ENCODE measurements at places on chromosomes 1 and 21.

- DNase-seq: no peak
Observed at GRCh38 chr21:41152147-41152546, 15.8 kb upstream of the BACE2 start.

- peak; percentile 70 for DNase-seq
Observed at GRCh38 chr1:237041795-237042525, at the start of gene RYR2. TSS of gene RYR2 (plus strand) at chr1:237042184. CDS start at chr1:237042522, 338 bp downstream.

DNA sequence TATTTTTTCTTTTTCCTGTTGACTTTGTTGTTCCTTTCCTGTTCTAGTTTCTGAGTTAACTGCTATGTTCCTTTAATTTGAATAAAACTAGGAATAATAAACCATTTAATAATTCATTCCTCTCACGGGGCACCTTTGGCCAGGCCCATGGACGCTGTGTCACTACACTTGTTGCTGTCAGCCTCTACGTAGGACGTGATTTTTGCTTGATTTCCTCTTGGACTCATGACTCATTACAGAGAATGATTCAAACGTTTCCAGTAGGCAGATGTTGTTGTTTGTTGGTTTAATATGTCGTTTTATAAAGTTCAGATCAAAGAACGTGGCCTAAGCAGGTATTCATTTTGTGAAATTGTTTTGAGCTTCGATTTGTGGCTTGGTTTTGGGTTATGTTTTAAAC is 9.1 kb upstream of the SLC19A1 start:
- peak; percentile 13 for DNase-seq

GRCh38 chr1:26582836-26583460 is 53.4 kb downstream of the RPS6KA1 start:
- no peak for DNase-seq

DNA sequence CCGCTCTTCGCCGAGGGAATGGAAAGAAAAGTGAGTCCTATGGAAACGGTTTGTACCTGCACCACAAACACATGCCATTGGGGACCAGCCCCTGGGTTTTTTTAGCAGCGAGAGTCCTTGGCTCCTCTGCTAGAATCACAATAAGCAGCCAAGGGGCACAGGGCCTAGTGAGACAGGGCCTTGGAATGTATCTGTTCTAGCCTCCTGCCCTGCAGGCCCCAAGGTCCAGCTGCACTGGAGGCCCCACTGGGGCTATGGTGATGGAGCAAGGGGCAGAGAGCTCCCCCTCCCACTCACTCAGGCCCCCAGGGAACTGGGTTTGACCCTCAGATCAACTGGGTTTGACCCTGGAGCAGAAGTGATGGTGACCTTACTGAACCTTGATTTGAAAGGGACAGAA is 14.4 kb downstream of the SHISA4 start:
- DNase-seq: peak; percentile 76

DNA sequence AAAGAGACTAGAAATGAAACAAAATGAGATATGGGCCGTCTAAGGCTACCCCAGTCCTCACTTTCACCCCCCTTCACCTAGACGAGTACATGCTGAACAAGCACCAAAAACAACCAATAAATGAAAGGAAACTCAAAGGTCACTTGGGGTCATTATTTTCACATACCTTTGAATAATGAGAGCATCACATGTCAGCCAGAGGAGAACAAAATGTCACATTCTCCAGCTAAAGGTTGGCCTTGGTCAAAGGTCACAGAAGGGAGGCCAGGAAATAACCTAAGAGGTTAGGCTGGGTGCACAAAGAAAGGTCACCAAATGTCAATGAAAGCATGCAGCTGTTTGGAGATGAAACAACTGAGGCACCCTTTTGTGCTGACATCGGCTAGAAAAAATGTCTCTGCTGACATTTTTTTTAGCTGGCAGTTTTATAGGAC is 288.7 kb upstream of the USP25 start:
- DNase-seq: no peak

GRCh38 chr1:236552901-236553300 is 29.1 kb downstream of the LGALS8 start:
- DNase-seq: no peak

GRCh38 chr1:242089911-242090310 is 91.0 kb upstream of the MAP1LC3C start:
- no peak for DNase-seq

DNA sequence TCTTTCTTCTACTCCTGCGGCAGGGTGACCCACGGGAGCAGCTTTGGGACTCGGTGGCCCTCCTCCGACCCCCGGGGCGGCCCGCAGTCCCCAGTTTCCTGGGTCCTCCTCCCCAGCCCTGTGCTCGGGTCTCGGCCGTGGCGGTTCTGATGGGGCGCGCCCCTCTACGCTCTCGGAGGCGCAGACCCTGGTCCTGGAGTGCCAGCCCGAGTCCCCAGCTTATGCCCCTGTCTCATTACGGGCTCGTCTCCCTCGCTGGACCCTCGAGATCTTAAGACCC is 430 bp downstream of the BTG2 start:
- no peak for DNase-seq

GRCh38 chr1:236907205-236907604 is 97.0 kb downstream of the MT1HL1 start:
- no peak for DNase-seq

- no peak for DNase-seq
Observed at GRCh38 chr1:31727849-31728248, 24.0 kb upstream of the COL16A1 start.

GRCh38 chr1:55534565-55535121 is 319.5 kb upstream of the USP24 start:
- no peak for DNase-seq

DNA sequence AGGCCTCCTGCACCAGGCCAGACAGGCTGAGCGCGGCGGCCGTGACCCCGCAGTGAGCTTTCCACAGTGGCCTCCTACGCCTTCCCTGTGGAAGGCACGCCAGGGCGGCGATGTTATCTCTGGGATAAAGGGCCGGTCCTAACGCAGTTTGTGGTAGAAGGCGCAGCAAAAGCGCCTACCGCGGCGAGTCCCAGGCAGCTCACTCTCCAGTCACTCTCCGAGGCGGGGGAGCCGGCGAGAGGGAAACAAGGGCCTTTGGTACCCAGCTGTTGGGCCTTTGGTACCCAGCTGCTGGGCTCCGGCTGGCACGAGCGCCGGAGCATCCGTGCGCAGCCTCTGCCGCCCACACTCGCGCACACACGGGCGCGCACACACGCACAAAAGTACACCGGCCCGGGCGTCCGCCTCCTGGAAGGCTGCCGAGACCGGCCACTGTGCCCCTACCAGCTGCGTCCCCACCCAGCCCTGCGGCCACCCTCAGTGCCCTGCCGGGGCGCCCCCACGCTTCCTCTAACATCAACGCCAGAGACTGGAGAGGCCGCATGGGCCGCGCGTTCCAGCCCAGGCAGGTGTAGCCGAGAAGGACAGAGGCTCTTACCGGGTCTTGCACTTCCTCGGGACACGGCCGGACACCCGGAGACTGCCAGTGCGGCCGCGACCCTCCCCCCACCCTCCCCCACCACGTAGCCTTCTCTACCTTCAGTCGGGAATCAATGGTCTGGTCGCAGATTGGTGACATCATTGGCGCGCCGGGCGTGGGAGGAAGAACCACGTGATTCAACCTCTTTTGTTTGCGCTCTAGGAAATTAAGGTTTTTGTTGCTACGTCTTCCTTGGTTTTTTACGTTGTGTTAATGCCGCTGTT is 19.5 kb upstream of the ADAR start:
- peak; percentile 92 for DNase-seq

DNA sequence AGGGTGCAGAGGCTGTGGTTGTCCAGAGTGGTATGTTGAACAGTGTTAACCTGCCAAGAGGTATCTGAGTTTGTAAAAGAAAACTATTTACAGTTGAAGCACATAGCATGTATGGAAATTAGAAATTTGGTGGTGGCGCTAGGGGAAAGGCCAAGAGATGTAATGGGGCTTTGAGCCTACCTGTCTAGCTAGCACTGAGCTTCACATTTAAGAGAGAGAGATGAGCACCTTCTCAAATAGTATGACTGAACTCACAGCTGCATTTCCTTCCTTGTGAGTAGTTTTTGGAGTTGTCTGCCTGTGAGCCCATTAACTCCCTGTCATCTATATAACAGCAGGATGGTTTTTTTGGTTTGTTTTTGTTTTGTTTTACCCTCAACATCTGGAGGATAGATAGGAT is 4.0 kb downstream of the CLIC4 start:
- no peak for DNase-seq

GRCh38 chr1:38137164-38137563 is 90.6 kb upstream of the POU3F1 start:
- no peak for DNase-seq

GRCh38 chr1:119331915-119332314 is 36.7 kb upstream of the HAO2 start:
- DNase-seq: no peak

- no peak for DNase-seq
Observed at GRCh38 chr1:11052839-11053757, 6.1 kb upstream of the MASP2 start.

GRCh38 chr1:37794372-37795339 is 1.0 kb downstream of the MANEAL start:
- no peak for DNase-seq

DNA sequence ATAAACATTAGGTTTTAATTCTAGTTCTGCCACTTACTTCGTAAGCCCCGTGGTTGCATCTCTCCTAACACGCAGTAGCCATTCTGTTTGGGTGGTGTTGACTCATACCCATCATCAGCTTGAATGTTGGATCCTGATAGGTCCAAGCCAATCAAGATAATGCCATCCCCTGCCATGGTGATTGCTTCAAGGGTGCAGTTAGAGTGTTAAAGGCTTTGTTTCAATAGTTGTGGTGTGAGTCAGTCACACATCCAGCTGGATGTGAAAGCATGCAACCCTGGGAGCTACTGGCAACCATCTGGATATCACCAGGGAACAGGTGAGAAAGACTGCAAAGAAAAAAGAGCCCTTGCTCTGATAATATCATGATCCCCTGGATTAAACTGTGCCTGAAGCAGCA is 69.1 kb downstream of the OMA1 start:
- DNase-seq: no peak

- no peak for DNase-seq
Observed at GRCh38 chr1:34597877-34598514, 156.9 kb upstream of the GJB5 start.

- peak; percentile 68 for DNase-seq
Observed at GRCh38 chr1:24294228-24294672, 24.9 kb upstream of the GRHL3 start.

GRCh38 chr1:207205614-207206061 is 101.6 kb downstream of the C4BPA start:
- DNase-seq: no peak

DNA sequence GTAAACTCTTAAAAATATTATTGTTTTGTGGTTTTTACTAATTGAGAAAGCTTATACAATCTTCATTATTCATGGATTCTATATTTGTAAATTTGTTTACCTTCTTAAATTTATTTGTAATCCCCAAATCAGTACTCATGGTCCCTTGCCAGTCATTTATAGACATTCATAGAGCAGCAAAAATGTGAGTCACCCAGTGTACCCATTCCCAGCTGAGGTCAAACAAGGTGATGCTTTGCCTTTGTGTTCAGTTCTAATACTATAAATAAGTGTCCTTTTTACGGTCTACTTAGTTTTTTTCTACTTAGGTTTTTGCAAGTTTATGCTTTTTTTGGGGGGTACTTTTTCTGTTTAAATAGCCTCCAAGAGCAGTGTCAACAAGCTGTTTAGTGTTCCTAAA is 36.1 kb downstream of the SORT1 start:
- DNase-seq: no peak

GRCh38 chr1:231550448-231550781 is 21.9 kb downstream of the TSNAX start:
- DNase-seq: no peak

DNA sequence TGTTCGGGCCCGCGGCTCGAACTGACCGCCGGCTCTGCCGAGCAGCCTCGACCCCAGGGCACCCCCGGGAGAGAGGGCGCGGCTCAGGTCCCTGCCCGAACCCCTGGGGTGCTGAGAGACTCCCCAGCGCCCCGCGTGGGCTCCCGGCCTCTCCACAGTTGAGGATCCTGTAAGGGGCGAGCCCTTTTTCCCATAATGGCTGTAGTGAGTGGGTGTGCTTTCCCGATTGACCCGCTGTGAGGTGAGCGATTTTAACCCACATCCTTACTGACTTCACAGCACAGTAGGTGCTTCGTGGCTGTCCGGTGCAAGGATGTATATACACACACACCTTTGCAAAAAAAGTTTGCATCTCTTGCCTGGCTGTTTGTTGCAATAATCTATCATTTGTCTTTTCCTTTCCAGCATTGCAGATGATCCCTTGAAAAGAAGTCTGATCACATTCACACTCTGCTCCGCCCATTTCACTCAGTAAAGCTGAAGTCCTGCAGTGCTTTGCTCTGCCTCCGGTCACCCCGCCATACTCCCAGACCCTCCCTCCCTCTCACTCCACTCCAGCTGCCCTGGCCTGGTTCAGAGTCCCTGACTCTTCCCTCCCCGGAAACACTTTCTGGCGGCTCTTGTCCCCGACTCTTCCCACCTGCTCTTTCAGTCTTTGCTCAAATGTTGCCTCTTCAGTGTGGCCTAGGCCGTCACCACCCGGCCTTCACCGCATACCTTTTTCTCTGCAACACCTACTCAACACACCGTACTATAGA is 955 bp upstream of the UBE2G2 start:
- no peak for DNase-seq

GRCh38 chr1:201164645-201165044 is 10.4 kb upstream of the TMEM9 start:
- DNase-seq: no peak

GRCh38 chr1:116569776-116570357 is 959 bp downstream of the CD58 start:
- DNase-seq: peak; percentile 24

DNA sequence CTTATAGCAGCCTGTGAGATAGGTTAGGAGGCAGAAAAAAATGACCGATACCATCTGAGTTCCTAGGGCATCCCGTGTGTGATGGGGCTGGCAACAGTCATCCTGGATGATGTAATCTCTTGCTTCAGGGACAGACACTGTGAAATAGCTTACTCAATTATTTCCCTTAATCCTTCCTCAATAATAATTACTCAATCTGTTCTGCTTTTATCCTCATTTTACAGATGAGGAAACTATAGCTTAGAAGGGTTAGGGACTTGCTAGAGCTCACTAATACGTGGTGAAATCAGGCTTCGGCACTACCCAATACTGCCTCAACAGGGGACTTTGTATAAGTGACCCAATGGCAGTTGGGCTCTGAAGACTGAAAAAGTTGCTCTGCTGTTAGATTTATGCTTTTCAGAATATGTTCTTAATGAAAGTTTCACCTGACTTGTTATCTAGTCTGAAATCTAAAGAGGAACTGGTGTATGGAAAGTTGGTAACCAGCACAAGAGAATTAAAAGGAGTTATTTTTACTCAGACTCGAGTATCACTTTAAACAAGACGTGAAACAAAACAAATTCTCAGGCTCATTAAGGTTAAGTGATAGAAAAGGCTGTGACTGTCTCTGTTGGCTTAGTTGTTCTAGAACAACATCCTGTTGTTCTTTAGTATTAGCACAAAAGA is 14.4 kb downstream of the CD55 start:
- DNase-seq: no peak

GRCh38 chr1:242448910-242449645 is 75.4 kb downstream of the PLD5 start:
- DNase-seq: no peak

Data from ovary (tissue), 10 donors.